ENCODE measurements at places on chromosomes 7 and 10.

DNA sequence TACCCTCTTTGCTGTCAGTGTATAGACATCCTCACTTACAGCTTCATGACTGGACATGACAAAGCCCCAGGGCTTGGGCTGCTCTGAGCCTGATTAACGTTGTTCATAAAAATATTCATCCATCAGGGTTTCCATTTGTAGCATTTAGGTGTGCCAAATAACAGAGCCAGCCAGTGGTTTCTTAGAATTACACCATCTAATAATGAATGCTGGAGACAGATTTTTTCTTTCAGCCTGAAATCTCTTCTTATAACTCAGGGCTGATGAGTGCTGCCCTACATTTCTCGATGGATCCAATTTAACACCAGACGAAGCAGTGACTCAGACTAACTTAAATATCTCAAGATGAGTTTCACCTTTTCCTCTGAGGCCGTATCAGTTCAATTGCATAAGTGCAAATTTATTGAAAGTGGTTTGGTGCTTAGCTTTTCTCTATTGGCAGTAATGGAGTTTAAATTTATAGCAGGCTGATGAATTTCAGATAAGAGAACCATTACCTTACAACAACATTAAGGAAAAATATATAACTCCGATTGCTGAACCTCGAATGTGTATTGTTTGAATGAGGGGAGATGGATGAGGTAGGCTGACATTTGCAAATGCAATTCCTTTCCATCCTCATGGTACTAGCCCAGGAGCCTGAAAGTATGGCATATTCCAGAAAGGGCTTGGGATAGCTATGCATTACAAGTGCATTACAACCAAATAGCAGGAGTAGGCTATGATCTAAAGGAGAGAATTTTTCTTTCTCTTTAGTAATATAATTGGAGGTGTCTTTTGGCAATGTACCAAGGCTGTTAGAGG lies 900.6 kb downstream of the KCNMA1 start:
- no peak for DNase-seq

GRCh38 chr10:35728341-35728740 lies 86.2 kb upstream of the FZD8 start:
- DNase-seq: no peak

DNA sequence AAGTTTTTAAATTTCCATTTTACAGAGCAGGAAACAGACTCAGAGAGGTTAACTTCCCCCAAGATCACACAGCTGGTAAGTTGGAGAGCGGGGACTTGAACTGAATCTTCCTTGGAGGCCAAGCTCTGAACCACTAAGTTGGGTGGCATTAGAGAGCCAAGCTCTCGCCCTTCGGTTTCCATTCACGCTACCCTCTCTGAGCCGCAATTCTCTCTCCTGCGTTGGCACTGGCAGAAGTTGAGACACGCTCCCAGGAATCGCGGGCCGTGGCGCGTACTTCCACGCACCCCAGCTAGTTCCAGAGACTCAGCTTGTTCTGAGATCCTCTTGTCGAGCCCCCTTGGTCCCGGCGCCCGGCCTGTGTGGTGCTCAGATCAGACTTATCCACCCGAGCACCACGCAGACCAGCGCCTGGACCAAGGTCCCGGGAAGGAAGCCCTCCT lies 29.3 kb upstream of the VAX1 start:
- no peak for DNase-seq

DNA sequence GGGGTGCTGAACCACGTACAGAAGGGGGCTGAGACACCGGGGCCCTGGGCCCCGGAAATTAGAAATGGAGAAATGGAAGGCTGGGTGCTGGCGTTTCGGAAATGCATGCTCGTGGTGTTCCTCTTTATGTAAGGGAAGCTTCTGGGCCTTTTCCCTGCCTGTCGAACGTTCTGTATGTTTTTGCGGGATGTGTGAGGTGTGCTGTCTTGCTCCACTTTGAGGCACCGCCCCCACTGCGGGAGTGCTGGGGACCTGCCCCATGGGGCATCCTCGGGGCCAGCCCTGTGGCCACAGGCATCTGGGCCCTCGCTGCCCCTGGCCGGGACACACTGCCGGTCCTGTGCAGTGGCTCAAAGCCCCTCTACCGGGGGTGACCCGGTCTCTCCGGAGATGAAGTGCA lies 1.7 kb upstream of the VENTX start:
- no peak for DNase-seq

- no peak for DNase-seq
These were observed 335.9 kb downstream of the XPNPEP1 start for GRCh38 chr10:109587366-109587765.

- no peak for DNase-seq
These were observed 60.4 kb upstream of the DUSP5 start for GRCh38 chr10:110437351-110437605.

- DNase-seq: no peak
These were observed 169.8 kb downstream of the ZNF248 start for GRCh38 chr10:37687581-37687980.

DNA sequence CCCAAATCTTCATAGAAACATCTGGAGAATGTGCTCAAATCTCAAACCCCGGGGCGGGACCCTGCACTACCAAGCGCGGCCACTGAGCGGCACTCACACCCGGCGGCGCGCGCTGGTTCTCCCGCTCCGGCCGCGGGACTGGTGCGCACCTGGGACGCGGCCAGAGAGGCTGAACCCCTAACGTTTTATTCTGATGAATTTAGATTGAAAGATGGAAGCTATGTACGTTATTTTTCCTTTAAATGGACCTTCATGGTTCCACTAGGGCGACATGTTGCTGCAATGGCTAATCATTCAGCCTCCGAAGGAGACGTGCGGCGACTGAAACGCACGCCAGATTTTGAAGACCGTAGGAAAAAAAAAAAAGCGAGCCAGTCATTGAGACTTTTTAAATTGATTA lies 107.0 kb upstream of the INSIG1 start:
- peak; percentile 76 for DNase-seq

DNA sequence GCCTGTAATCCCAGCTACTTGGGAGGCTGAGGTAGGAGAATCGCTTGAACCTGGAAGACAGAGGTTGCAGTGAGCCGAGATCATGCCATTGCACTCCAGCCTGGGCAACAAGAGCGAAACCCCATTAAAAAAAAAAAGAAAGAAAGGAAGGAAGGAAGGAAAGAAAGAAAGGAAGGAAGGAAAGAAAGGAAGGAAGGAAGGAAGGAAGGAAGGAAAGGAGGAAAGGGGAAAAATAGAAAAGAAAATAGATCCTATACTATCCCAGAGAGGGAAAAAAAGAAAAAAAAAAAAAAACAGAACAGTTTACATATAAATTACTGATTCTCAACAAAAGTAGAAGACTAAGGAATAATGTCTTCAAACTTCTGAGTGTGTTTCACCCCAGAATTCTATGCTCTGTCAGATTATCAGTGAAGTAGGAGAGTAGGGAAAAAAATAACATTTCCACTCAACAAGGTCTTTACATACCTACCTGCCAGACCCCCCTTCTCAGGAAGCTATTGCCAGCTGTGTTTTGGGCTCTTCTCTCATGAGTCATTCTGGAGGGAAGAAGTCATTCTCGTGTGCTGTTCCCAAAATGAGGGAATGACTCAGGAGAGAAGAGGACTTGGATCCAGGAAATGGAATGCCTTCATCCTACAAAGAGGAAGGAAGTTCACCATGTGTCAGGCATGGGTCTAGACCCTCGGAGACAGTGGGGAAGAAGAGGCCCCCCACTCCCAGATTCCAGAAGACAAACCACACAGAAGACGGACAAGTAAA lies 20.9 kb downstream of the RGS10 start:
- no peak for DNase-seq

GRCh38 chr10:130493446-130494145 lies 357.4 kb downstream of the GLRX3 start:
- DNase-seq: no peak

All from GM12892 (cell line).